Activated naive CD8-positive, alpha-beta T cell treated with anti-CD3 and anti-CD28 coated beads, Interleukin-2, amount 50 U/mL, for 24 hours (primary cell): ENCODE measurements at places on chromosomes 5 and 9.

- H3K27ac ChIP-seq, result no peak overlapping the region
- H3K4me1 ChIP-seq, result peaks cover 4% of the 10 kb centered on the region
- H3K36me3 ChIP-seq, result no peaks in the 10 kb centered on the region
- no peak for DNase-seq
These were observed 223.7 kb downstream of the PAPPA start for GRCh38 chr9:116377179-116377798.

GRCh38 chr5:153866176-153866575 is 172.5 kb downstream of the FAM114A2 start:
- DNase-seq, result no peak
- no peak overlapping the region for H3K4me3 ChIP-seq
- H3K27me3 ChIP-seq, result no peaks in the 10 kb centered on the region
- H3K36me3 ChIP-seq, result no peaks in the 10 kb centered on the region
- no peaks in the 10 kb centered on the region for H3K4me1 ChIP-seq

DNA sequence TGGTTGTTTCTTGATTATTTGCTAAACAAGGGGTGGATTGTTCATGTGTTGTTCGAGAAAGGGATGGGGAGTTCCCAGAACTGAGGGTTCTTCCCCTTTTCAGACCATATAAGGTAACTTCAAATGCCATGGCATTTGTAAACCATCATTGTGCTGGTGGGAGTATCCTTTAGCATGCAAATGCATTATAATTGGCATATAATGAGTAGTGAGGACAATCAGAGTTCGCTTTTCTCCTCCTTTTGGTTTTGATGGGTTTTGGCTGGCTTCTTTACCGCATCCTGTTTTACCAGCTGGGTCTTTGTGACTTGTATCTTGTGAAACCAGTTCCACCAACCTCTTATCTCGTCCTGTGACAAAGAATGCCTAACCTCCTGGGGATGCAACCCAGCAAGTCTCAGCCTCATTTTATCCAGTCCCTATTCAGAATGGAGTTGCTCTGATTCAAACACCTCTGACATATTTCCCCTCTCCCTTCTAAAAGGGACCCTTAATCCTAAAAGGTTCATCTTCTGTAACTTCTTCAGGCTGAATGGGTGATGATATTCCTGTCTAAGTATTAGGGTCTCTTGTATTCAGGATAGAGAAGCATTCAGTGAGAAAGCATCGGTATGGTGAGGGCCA is 8.7 kb upstream of the FBN2 start:
- H3K4me1 ChIP-seq, result no peaks in the 10 kb centered on the region
- no peak overlapping the region for H3K4me3 ChIP-seq
- no peak for DNase-seq
- no peaks in the 10 kb centered on the region for H3K27me3 ChIP-seq
- H3K36me3 ChIP-seq, result no peaks in the 10 kb centered on the region

DNA sequence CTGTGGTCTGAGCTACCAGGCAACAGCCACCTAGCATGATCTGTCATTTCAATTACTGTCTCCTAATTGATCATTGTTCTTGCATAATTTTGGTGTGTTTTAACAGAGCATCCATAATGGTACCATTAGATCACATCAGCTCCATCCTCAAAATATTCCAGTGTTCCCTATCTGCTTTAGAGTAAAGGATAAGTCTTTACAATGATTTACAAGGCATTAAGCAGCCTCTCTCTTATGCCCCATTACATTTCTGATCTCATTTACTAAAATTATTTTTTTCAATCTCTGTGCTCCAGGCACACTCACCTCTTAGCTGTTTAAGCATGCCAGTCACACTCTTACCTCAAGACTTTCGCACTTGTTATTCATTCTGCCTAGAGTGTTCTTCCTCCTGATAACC is 389.9 kb upstream of the PTPRD start:
- no peak overlapping the region for H3K4me3 ChIP-seq
- H3K4me1 ChIP-seq, result no peaks in the 10 kb centered on the region
- no peaks in the 10 kb centered on the region for H3K27me3 ChIP-seq
- no peaks in the 10 kb centered on the region for H3K36me3 ChIP-seq
- H3K27ac ChIP-seq, result no peak overlapping the region

- DNase-seq, result no peak
- no peak overlapping the region for H3K4me3 ChIP-seq
These were observed 487.3 kb downstream of the CCDC171 start for GRCh38 chr9:16039988-16040761.

DNA sequence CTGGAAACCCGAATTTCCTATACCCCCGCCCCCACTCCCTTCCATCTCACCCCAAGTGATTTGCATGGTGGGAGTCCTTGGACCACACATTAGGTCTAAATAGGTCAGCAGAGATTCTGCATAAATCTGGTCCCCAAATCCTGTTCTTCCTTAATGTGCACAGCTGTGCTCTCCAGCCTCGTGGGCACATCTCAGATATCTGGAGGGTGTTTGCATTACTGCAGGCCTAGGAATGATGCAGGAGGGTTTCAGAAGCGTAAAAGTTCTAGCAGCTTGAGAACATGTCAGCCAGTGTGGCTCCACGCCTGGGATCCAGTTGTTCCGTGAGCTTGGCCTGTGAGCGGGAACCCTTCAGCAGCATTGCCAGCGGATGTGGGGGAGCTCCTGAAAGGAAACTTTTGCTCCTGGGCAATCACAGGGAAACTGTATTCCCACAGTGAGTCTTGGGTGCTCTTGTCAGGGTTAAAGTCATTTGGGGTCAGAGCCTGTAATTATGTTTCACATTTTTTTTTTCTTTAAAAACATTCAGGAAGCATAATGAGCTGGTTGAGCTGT is 12.9 kb downstream of the ARHGAP26 start:
- H3K27me3 ChIP-seq, result no peaks in the 10 kb centered on the region
- H3K4me3 ChIP-seq, result peak overlapping the region; percentile 19
- DNase-seq, result no peak
- H3K36me3 ChIP-seq, result no peaks in the 10 kb centered on the region
- peak overlapping the region; percentile 61 for H3K27ac ChIP-seq

DNA sequence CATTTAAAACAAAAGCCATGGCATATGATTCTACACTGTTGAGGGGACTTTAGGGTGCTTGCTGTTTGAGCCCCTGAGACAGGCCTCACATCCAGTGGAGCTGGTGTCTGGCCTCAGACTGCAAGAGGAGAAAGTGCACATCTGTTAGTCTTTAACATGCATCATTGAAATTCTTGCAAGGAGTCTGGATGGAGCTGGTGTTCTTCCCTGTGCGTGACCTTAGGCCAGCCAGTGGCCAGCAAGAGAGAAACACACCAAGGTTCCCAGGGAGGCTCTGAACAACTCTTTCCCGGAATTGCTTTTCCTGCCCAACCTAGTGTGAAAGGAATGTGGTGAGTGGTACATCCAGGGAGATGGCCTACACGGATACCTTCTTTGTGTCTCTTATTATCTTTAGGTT is 282.8 kb upstream of the TNC start:
- DNase-seq, result no peak
- H3K4me1 ChIP-seq, result no peaks in the 10 kb centered on the region
- H3K36me3 ChIP-seq, result no peaks in the 10 kb centered on the region
- H3K27ac ChIP-seq, result no peak overlapping the region
- peaks cover 2% of the 10 kb centered on the region for H3K27me3 ChIP-seq
- no peak overlapping the region for H3K4me3 ChIP-seq

DNA sequence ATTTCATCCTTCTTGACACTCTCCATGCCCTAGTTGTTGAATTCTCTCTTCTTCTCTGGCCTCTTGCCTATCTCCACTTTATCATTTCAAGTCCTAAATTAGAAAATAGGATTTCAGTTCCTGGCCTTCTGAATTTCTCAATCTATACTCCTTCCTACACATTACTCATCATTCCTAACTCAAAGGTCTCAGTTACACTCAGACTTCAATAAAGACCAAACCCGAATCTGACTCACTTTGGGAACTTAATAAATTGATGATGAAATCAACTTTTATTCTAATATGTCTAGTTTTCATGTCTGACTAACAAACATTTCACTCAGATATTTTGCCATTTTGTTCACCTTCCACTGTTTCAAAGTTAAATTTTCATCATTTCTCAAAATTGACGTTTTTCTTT is 113.6 kb upstream of the TSLP start:
- no peaks in the 10 kb centered on the region for H3K36me3 ChIP-seq
- H3K4me3 ChIP-seq, result no peak overlapping the region
- H3K27me3 ChIP-seq, result peaks cover 4% of the 10 kb centered on the region

- DNase-seq, result peak; percentile 32
- peaks cover 2% of the 10 kb centered on the region for H3K27me3 ChIP-seq
- H3K4me1 ChIP-seq, result peaks cover 37% of the 10 kb centered on the region
- peak overlapping the region; percentile 98 for H3K4me3 ChIP-seq
- H3K36me3 ChIP-seq, result peaks cover 16% of the 10 kb centered on the region
These were observed 621 bp downstream of the CEP72 start for GRCh38 chr5:612498-613424.

GRCh38 chr5:172410662-172411483 is 43.5 kb downstream of the SH3PXD2B start:
- H3K27me3 ChIP-seq, result peaks cover 18% of the 10 kb centered on the region
- H3K4me1 ChIP-seq, result peaks cover 36% of the 10 kb centered on the region
- no peak for DNase-seq
- H3K27ac ChIP-seq, result no peak overlapping the region
- H3K36me3 ChIP-seq, result no peaks in the 10 kb centered on the region

GRCh38 chr5:108315829-108316228 is 66.1 kb downstream of the FBXL17 start:
- DNase-seq, result no peak
- no peaks in the 10 kb centered on the region for H3K4me1 ChIP-seq
- no peaks in the 10 kb centered on the region for H3K27me3 ChIP-seq

DNA sequence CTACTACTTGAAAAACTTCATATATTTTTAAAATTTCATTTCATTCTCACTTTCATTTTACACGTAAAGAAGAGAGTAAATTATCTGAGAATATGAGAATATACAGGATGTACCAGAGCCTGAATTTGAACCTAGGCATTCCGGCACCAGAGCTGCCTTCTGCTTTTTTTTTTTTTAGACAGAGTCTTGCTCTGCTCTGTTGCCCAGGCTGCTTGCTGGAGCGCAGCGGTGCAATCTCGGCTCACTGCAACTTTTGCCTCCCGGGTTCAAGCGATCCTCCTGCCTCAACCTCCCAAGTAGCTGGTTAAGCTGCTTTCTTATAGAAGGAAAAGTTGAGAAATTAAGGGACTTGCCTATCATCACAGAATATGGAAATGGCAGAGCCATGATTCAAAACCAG is 540.1 kb downstream of the EBF1 start:
- no peak for DNase-seq
- H3K27me3 ChIP-seq, result no peaks in the 10 kb centered on the region
- H3K27ac ChIP-seq, result no peak overlapping the region
- no peak overlapping the region for H3K4me3 ChIP-seq
- H3K36me3 ChIP-seq, result no peaks in the 10 kb centered on the region

- peaks cover 60% of the 10 kb centered on the region for H3K4me1 ChIP-seq
- peaks cover 9% of the 10 kb centered on the region for H3K36me3 ChIP-seq
- H3K4me3 ChIP-seq, result peak overlapping the region; percentile 100
- H3K27me3 ChIP-seq, result no peaks in the 10 kb centered on the region
These were observed 427 bp downstream of the SERINC5 start for GRCh38 chr5:80255431-80255810.

- peaks cover 12% of the 10 kb centered on the region for H3K36me3 ChIP-seq
- no peaks in the 10 kb centered on the region for H3K27me3 ChIP-seq
These were observed 40.9 kb upstream of the GLDC start for GRCh38 chr9:6686396-6686795.

DNA sequence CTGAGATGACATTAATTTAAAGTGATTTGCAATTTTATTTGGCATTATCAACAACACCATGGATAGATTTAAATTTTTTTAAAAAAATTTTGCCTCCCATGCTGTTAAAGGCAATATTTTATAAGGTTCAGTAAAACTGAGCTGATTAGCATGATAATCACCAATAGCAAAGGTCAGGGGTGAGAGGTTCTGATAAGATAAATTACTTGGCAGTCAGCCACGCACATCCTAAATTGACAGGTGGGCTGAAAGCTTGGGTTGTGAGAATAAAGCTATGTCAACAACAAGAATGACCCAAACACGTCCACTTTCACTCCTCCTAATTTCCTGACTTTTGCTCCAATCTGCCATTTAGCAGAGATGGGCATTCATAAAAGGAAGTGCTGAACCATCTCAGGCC is 127.1 kb downstream of the LHFPL2 start:
- H3K27me3 ChIP-seq, result peaks cover 16% of the 10 kb centered on the region
- H3K27ac ChIP-seq, result no peak overlapping the region
- no peaks in the 10 kb centered on the region for H3K36me3 ChIP-seq
- H3K4me1 ChIP-seq, result no peaks in the 10 kb centered on the region
- DNase-seq, result no peak

DNA sequence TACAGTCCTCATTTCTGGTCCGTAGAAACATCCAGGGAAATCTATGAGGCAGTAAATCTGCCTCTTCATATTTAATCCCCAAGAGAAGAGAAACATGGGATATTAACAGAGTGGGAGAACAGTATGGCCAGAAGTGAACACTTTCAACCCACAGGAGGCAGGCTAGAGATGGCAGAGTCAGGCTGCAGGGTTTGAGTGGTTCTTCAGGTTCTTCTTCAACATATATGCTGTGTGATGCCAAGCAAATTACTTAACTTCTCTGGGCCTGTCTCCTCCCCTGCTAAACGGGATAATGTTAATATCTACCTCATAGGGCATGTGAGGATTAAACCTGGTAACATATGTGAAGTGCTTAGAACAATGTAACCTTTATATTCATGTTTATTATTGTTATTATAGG is 321.8 kb downstream of the PSAT1 start:
- no peak overlapping the region for H3K4me3 ChIP-seq
- no peak for DNase-seq
- no peaks in the 10 kb centered on the region for H3K4me1 ChIP-seq
- H3K27me3 ChIP-seq, result no peaks in the 10 kb centered on the region

DNA sequence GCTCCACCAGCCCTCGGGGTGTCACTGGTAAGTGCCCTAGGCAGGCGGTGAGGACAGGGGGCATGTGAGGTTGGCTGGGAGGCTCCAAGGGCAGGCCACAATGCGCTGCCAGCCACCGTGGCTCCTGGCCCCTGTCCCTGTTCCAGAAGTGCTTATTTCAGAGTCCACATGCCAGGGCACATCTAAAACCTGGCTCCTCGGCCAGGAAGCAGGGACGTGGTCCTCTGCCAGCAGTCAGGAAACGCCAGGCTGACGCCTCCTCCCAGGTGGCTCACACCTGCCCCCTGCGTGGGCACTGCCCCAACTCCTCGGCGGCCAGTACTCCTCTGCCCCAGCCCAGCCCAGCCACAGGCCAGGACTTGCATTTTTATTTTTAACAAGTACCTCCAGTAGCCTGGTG is 68.5 kb downstream of the SECISBP2 start:
- H3K27me3 ChIP-seq, result no peaks in the 10 kb centered on the region
- no peak overlapping the region for H3K4me3 ChIP-seq
- no peak for DNase-seq
- no peak overlapping the region for H3K27ac ChIP-seq
- peaks cover 34% of the 10 kb centered on the region for H3K4me1 ChIP-seq
